ENCODE measurements at places on chromosomes 7 and 10. TPM values are rescaled to one million over a fixed set of nuclear protein-coding genes. Genes with fewer than 3 reads are reported as not detected.

Gene PLCE1
- 2.2 TPM for total RNA-seq

Gene DPP6
- not detected for total RNA-seq

Gene STAG3
- total RNA-seq: 2.7 TPM

Gene HECW1
- total RNA-seq: not detected

Gene CRPPA
- total RNA-seq: 1.0 TPM

Gene SSC4D
- 0.42 TPM for total RNA-seq

Gene CDCA7L
- total RNA-seq: 8.5 TPM

Gene COL1A2
- 13.7 TPM for total RNA-seq

Gene TSPAN12
- 0.29 TPM for total RNA-seq

Gene CSGALNACT2
- 39.4 TPM for total RNA-seq

Gene NEUROG3
- total RNA-seq: not detected

Gene TEX36
- total RNA-seq: not detected

Gene HYCC1
- total RNA-seq: 40.5 TPM
